Stimulated activated CD4-positive, alpha-beta T cell treated with anti-CD3 and anti-CD28 coated beads, TNF-alpha, amount 100 ng/mL, for 24 hours (primary cell): ENCODE measurements at places on chromosomes 1 and 21.

GRCh38 chr1:181255270-181255929, 166.9 kb downstream of the IER5 start:
- DNase-seq: no peak

- no peak for DNase-seq
These were observed 50.3 kb upstream of the TARBP1 start for GRCh38 chr1:234529095-234529949.

DNA sequence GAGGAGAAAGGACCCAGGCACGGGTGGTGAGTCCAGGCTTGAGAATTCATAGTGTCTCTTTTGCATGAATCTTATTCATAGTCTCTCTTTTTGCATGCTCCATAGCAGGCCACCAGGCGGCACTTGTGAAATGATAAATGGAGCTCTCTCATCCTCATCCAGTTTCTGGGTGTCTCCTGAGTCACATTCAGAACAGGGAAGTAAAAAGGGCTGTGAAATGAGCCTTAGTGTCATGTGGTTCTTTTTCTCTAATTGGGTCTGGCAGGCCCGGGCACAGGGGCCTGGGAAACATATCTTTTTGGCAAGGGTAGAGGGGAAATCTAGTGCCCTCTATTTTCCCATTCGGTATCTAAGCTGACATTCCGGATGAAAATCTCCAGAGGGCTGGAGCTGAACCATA, 19.1 kb upstream of the NCF2 start:
- no peak for DNase-seq

DNA sequence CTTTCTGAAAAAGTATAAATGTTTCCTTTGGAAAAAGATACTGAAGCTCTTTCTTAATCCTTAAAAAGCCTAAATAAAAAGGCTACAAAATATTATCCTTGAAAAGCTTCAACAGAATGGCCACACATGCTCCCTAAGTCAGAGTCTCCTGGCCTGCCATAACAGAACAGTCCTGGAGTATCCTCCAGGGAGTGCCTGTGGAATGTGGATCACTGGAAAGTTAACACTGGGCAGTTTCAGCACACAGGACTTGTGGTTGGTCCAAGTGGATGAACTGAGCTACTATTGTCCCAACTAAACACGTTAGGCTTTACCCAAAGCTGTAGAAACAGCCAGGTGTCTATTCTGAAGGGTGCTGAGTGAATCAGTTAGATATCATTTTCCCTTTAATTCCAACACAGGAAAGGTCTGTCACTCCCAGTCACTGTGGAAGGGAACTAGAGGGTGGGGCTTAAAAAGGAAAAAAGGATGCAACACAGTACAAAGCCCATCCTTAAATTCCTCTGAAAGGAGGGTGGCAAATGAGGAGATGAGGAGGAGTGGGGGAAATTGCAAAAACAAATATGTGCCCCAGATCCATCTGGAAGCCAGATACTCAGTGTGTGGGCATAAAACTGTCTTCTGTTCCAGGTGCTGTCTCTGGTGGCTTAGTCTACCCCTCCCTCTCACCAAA, 196.3 kb upstream of the SPAG17 start:
- no peak for DNase-seq

DNA sequence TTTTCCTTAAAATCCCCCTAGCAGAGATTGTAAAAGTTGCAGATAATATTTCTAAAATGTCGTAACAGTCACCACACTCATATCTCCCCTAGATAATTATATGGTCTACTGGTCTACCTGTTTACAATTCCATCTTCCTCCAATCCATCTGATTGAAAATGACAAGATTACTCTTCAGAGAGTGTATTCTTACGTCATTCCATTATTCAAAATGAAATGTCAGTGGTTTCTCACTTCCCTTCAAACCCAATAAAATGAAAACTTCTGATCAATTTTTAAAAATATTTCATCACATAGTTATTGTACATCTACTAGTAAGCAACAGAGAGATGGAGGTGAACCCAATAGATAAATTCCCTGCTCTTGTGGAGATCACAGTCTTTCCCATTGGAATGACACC, 202.2 kb upstream of the C8B start:
- no peak for DNase-seq

- no peak for DNase-seq
These were observed 5.5 kb downstream of the TLR5 start for GRCh38 chr1:223137455-223138085.

DNA sequence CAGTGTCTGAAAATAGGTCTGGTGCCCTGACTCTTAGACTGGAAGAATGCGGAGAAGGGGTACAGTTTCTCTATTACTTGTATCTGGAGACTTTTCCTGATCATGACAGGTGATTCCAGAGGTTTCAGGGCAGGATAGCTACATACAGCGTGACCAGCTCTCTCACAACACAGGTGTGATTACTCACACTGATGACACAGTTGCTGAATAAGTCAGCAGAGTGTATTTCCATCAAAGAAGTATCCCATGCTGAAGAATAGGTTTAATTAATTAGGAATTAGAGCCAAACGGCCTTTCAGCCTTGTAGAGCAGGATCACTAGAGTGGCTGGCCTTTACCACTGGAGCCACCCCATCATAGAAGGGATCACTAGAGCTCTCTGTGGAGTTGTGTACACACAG, 298.6 kb downstream of the LMX1A start:
- DNase-seq: no peak

- no peak for DNase-seq
These were observed 208.4 kb downstream of the OMA1 start for GRCh38 chr1:58338081-58338480.

DNA sequence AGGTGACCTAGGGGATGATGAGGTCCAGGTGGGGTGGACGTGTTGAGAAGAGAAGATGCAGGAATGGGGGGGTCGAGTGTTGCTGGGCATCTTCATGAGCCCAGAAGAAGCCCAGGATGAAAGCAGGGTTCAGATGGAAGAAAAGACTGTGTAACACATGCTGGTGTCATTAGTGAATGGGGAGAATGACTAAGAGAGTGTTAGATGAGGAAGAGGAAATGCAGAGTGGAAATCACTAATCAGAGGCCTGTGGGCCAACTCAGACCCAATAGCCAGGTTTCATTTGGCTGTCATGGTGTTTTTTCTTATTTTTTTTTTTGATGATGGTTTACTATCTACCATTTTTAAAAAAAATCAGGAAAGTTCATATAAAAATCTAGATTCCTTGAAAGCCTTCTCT, 180.8 kb upstream of the CAMK1G start:
- no peak for DNase-seq

DNA sequence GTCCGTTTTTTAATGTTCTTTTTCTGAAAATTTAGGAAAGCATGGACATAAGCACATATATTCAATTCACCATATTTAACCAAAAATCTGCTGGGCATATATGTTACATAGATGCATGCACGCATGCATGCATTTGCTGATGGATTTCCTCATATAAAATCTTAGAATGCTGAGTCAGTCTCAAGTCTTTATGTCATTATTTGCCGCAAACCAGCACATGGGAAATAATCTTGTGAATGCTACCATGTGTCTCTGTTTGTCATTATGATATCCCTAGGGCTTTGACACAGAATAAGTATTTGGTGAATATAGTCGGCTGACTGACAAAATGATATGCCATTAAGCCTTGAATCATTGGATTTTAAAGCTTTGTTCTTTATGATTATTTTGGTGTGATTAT, 776.5 kb downstream of the KCNT2 start:
- no peak for DNase-seq

- DNase-seq: no peak
These were observed 11.4 kb downstream of the SMYD2 start for GRCh38 chr1:214292322-214292721.

GRCh38 chr1:92577261-92577895, 90.7 kb upstream of the GFI1 start:
- DNase-seq: no peak

GRCh38 chr1:97164276-97164639, 442.7 kb downstream of the PTBP2 start:
- DNase-seq: no peak

GRCh38 chr1:110538075-110538474, 19.1 kb upstream of the KCNA10 start:
- DNase-seq: no peak

GRCh38 chr1:231933711-231934626, 307.4 kb downstream of the DISC1 start:
- DNase-seq: no peak

- no peak for DNase-seq
These were observed 34.8 kb downstream of the ACOT7 start for GRCh38 chr1:6358757-6359201.

DNA sequence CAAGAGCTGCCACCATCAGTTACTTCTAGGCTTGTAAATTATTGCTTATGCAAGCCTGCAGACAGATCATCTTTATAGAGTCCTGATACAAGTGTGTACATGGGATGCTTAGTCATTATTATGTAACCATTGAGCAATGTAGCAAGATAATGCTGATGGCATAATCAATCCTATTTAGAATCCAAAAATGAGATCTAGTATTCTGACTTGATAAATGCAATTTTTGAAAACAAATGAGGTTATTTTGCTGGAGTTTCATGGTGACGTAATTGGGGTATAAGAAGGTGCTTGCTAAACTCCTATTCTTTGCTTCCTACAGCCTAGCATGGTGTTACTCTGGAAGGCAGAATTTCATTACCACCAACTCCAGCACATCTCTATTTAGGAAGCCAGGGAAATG, 801.7 kb upstream of the PRMT6 start:
- DNase-seq: no peak

DNA sequence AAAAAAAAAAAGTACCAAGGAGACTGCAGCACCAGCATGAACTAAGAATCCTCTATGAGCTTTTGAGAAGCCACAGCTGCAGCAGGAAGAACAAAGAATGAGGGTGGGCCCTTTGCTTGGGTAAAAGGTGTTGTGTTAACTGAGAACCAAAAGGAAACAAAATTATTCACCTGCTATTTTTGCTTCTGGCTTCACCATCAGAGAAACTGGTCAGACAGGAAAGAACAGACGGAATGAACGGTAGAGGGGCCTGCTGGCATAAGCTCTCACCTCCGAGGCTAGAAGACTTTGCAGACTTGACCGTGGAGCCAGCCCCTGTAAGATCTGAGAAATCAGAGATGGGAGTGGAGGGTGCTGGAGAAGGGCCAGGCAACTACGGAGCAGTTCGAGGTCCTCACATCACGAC, 27.6 kb downstream of the IL10RB start:
- DNase-seq: no peak

DNA sequence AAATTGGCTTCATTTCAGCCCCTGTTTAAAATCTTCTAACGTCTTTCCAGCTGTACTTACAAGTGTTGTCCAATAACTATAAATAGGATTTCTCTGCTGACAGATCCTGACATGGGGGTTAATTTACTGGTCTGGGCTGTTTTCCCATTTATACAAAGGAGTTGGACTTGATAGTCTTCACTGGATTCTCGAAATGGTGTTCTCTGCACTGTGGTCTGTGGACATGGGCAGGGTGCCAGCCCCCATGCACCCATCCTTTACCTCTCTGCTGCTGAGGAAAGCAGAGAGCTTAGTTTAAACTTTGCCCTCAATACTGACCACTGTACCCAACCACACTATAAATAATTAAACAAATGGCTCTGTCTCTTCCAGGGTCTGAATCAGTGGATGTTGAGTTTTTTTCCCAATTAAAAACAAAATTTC, 5.2 kb downstream of the DIO1 start:
- DNase-seq: no peak

GRCh38 chr1:22930240-22930912, 42.3 kb downstream of the LACTBL1 start:
- DNase-seq: no peak

DNA sequence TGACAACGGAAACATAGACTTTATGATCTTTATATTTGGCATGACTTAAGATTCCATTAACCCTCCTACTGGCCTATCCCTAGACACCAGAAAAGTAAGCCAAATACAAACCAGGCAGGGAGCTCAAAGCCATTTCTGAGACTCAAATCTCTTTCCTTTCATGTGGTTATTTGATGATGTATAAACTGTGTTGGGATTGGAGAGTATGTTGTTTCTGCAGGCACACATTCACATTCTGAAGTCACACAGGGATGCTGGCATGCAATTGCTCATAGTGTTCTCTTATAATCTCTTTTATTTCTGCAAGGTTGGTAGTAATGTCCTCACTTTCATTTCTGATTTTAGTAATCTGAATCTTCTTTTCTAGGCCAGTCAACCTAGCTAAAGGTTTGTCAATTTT, 5.8 kb downstream of the ZMYND12 start:
- DNase-seq: no peak

DNA sequence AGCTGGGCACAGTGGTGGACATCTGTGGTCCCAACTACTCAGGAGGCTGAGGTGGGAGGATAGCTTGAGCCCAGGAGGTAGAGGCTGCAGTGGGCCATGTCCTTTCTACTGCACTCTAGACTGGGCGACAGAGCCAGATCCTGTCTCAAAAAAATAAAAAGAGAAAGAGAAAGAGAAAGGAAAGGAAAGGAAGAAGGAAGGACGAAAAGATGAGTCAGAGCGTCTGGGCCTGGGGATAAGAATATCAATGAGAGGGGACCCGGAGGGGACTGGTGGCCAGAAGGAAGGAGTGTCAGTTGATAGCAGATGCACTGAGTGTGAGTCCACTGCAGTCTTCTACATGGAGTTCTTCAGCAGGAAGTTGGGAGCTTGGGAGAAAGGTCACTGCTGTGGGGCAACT, 75.6 kb downstream of the SYT6 start:
- no peak for DNase-seq

- no peak for DNase-seq
These were observed 112.3 kb upstream of the ZRANB2 start for GRCh38 chr1:71193153-71193552.

DNA sequence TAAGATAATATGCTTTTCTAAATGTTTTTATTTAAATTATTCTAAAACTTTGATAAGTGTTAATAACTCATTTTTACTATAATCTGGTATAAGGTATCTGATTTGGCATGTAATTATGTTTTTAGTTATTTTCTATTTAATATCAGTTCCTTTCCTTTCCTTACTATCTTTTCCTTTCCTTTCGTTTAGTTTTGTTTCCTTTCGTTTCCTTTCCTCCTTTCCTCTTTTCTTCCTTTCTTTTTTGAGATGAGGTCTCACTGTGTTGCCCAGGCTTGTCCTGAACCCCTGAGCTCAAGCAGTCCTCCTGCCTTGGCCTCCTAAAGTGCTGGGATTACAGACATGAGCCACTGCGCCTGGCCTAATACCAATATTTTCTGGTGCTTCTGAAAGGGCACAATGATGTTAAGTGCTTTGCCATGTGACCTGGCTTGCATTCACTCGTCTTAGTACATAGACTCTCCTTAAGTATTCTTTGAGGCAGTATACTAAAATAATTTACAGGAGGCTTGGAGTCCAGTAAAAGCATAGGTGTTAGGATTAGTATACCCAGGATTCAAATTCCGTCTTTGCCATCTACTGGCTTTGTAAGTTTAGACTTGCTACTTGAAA, 18.7 kb downstream of the MIER1 start:
- DNase-seq: no peak

DNA sequence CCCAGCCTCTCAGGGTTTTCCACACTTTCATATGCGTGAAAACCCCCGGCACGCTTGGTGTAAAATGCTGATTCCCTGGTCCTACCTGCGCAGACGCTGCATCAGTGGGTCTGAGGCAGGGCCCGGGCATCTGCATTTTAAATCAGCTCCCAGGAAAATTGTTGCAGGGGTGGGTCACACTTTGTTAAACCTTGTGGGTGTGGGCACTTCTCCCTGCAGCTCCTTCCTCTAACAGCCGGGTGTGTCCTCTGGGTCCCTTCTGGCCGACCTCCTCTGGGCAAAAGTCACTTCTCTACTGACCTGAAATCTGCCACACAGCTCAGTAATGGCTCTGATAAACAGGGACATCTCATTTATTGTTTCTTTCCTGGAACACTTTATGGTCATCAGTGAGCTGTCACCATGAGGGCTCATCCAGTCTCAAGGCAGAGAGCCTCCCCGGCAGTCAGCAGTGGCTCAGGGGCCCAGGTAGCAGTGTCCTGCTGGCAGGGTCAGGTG, 52.8 kb upstream of the TMPRSS2 start:
- no peak for DNase-seq

GRCh38 chr1:152811050-152811449, 721 bp upstream of the LCE1B start:
- DNase-seq: no peak
